NCI-H2081 treated with DMSO at 0.1 percent for 48 hours (cell line): ENCODE measurements at places on chromosomes 13 and 19.

DNA sequence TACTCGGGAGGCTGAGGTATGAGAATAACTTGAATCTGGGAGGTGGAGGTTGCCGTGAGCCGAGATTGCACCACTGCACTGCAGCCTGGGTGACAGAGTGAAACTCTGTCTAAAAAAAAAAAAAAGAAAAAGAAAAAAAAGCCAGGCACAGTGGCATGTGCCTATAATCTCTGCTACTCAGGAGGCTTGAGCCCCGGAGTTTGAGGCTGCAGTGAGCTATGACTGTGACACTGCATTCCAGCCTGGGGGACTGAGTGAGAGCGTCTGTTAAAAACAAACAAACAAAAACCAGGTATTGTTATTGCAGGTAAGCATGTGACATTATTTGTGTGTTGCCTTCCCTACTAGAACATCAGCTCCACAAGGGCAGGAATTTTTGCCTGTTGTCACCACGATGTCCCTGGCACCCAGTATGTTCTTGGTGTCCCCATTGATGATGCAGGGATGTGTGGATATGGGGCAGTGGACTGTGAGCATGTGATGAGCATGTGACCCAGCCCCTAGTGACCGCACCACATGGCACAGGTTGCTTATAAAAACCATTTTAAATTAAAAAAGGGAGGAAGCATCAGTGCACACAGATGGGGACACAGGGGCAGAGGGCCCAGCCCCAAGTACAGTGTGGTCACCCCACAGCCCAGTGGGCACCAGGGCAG, 1.6 kb upstream of the KANK2 start:
- no peak for DNase-seq

GRCh38 chr19:49512970-49513745, 697 bp downstream of the FCGRT start:
- no peak for DNase-seq

- no peak for DNase-seq
These were observed 44.0 kb downstream of the PCDH17 start for GRCh38 chr13:57675526-57675925.

GRCh38 chr13:111233080-111233479, 87.4 kb upstream of the TEX29 start:
- no peak for DNase-seq
